ENCODE measurements at places on chromosomes 1 and 21.
A peak's percentile ranks its signal among the peaks of the same experiment; 100 is the strongest.

DNA sequence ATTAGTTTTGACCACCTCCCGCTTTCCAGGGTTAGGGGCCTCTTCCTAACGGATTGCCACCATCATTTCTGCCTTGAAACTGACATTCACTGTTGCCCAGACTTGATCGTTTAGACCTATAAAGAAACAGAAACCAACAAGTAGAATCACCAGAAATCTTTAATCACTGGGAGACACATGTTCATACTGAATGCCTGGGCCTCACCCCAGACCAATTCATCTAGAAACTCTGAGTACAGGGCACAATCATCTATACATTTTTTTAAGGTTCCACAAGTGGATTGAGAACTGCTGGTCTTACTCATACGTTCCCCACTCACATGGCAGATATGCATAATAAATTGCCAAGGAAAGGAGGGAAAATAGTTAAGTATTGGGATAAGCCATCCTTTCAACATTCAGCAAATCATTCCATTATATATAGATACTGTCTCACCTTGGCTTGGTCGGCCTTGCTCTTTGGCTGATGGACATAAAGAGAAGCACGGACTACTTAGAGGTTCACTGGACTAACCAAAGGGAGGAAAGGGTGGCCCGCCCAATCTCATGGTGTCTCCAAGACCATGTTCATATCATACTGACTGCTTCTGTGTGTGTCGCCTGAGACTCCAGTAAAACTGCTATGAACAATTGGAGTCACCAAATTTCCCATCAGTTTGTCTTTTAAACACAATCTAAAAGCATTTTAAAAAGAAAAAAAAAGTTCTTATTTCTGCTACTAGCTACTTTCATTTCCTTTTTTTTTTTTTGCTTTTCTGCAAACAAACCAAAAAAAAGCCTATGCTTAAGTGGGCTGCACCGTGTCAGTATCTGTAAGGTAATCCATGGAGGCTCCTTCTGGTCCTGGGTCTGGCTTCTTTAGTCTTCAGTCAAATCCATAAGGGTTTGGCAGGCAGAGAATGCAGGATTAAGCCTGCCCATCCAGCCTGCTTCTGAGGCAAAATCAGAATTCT, 9.4 kb upstream of the TARBP1 start:
- no peak for DNase-seq

DNA sequence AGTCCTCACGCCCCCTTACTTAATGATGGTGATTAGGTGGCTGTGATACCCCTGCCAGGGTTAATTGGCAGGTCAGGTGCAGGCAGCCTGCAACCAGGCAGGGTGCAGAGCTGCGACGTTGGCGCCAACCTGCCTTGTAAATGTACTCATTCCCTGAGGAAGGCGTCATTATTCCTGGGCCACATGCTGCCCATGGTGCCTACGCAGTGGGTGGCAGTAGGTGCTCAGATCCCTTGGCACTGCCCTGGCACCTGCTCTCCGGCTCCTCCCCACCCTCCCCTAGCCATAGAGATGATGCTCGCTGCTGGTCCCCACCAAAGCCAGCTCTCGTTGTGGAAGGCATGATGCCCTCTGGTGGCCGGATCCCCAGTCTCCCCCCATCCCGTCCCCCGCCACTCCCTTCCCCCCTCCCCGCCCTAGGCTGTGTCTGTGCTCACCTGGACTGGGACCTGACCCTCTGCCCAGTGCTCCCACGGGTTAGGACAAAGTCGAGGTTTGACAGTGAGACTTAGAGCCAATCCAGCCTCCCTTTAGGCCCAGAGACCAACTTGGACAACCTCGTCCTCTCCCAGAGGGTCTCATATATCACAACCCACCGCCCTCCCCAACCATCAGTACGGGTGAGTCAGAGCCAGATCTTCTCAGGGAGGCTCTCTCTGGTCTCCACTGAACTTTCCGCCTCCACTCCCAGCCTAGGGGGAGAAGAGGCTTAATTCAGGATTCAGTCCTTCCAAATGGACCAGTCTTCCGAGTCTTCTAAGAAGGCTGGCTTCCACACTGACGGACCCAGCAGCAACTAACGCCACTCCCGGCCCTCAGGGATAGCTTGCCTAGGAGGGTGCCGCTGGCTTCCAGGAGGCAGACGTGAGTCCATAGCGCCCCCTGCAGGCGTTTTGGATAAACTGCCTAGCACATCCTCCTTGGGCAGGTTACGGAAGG, 5.7 kb downstream of the KRTCAP2 start:
- DNase-seq: no peak

GRCh38 chr1:200626853-200627534, 6.4 kb upstream of the KIF14 start:
- DNase-seq: no peak

- DNase-seq: peak; percentile 92
These were observed 130.5 kb downstream of the TOMM20 start for GRCh38 chr1:234997896-234998741.

- no peak for DNase-seq
These were observed 70.6 kb downstream of the SYT6 start for GRCh38 chr1:114082867-114083585.

DNA sequence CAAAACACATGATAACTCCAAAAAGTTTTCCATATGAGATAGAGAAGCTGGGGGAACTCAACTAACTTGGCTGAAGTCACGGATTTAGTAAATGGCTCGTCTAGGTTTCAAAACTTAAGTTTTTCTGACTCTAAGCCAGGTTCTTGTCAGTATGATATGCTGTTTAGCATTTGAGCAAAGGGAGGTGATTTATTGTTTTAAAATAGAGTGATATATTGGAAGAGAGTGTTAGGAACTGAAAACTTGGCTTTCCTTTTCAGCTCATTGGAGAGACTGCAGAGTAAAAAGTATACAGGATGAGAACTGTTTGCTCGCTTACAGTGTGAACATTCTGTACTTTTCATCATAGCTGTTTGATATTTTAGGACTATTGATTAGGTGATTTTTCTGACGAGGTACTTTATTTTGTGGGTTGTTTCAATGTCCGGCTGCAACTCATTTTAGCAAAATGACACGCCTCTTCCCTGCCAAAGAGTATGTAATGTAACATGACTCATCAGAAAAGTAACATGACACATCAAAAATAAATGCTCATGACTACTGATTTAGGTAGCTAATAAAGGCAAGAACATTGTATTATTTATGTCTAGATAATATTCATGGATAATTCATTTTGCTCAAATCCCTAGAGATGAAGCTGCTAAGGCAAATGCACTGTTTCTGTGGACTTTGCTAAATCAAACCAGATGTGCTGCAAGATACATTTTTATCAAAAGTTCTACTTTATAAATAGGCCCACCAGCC, 355.1 kb downstream of the GPATCH2 start:
- DNase-seq: peak; percentile 15

DNA sequence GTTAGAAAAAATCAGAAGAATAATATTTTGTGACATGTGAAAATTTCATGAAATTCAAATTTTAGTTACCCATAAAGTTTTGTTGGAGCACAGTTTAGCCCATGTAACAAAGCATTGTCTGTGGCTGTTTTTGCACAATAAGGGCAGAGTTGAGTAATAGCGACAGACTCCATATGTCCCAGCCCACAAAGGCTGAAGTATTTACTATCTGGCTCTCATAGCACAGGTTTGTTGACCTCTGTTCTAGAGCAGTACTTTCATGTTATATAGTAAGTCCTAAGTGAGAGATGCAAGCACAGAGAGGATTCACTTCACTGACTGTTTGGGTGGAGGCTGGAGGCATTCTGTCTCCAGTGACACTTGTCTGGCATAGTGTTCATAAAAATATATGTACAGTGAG, 6.8 kb downstream of the LAMC1 start:
- no peak for DNase-seq
